ENCODE measurements at places on chromosomes 2 and 18.

DNA sequence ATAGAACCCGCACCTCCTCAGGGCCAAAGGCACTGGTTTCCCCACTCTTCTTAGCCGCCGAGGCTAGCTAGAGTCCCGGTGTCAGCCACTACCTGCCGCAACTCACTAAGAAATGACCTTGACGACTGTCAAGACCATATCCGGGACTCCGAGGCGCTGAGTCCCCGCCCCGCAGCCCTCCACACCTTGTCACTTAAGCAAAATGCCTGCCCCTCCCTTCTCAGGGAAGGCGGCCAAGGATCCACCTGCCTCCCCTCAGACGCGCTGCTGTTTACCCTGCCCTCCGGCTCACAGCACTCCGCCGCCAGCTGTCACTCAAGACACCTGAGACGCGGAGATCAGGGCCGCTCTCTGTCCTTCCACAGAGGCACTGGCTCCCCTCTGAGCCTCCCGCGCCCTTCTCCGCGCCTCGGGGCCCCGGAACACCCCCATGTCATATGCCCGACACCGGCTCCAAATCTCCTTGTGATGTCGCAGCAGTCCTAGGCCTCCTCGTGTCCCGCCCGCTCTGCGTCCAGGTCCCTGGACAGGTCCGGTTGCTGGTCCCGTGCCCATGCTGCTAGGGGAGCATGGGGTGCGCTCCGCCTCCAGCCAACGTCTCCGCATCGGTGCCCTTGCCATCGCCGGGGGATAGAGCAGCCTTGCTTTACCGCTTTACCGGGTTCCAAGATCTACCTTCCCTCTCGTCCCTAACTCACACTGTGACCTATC is 32.5 kb upstream of the REG3G start:
- DNase-seq, result no peak

DNA sequence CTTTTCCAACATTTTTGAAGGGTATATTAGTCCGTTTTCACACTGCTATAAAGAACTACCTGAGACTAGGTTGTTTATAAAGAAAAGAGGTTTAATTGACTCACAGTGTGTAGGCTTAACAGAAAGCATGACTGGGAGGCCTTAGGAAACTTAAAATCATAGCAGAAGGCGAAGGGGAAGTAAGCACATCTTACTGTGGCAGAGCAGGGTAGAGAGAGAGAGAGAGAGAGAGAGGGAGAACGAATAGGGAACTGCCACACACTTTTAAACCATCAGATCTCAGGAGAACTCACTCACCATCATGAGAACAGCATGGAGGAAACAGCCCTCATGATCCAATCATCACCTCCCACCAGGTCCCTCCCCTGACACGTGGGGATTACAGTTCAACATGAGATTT is 420.3 kb downstream of the SOCS6 start:
- no peak for DNase-seq

GRCh38 chr2:178449700-178450523 is 1.1 kb downstream of the PRKRA start:
- DNase-seq, result no peak

GRCh38 chr18:3190610-3191009 is 29.2 kb downstream of the MYOM1 start:
- no peak for DNase-seq

DNA sequence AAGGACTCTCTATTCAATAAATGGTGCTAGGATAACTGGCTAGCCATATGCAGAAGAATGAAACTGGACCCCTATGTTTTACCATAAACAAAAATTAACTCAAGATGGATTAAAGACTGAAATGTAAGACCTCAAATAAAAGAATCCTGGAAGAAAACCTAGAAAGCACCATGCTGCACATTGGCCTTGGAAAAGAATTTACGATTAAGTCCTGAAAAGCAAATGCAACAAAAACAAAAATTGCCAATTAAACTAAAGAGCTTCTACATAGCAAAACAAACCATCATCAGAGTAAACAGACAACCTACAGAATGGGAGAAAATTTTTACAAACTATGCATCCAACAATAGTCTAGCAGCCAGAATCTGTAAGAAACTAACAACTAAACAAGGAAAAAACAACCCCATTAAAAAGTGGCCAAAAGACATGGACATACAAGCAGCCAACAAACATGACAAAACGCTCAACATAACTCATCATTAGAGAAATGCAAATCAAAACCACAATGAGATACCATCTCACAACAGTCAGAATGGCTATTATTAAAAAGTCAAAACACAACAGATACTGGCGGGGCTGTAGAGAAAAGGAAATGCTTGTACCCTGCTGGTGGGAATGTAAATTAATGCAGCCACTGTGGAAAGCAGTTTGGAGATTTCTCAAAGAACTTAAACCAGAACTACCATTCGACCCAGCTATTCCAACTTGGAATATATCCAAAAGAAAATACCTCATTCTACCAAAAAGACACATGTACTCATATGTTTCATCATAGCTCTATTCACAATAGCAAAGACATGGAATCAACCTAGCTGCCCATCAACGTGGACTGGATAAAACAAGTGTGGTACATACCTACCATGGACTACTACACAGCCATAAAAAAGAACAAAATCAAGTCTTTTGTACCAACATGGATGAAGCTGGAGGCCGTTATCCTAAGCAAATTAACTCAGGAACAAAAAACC is 30.6 kb downstream of the SEPTIN10 start:
- no peak for DNase-seq

DNA sequence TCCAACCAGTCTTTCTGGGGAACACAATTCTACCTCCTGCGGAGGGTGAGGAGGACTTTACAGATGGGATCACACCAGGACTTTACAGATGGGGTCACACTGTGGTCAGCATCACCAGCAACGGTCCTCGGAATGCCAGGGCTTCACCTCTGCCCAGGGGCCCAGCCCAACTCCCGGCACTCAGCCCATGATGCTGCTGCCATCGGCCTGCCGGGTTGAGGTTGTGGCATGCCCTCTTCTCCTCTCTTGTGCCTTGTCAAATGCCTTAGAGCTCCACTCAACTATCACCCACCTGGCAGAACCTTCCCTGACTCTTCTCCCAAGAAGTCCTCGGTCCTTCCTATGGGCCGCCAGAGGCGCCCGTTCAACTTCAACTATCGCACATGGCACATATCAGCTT is 166.7 kb downstream of the CTIF start:
- DNase-seq, result no peak

DNA sequence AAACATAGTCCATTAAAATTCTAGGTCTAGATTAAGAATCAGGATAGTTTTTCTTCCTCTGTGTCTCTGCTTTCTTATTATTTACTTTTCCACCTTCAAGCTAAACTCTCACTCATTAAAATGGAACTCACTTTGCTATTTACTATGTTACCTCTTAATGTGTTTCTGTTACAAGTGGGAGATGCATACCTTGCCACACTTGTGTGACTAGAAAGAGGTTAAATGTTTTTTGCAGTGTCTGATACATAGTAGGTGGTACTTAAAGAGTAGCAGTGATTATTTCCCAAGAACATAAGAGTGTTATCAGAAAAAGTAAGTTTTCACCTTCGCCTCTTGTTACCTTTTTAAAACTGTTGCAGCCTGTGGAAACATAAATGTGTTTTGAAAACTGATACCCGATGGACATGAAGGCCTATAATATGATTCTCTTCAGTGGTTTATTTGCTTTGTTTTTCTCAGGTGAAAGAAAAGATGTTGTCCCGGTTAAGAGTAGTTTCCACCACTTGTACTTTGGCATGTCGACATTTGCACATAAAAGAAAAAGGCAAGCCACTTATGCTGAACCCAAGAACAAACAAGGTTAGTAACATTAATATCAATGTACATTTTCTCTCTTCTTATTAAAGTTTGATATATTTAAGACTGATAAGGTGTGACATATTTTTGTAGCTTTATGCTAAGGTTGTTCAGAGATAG is 16.6 kb downstream of the ME2 start:
- DNase-seq, result no peak

- DNase-seq, result no peak
Measured at GRCh38 chr2:139000131-139000785, 220.1 kb upstream of the NXPH2 start.

GRCh38 chr2:197216361-197216979 is 94.1 kb downstream of the ANKRD44 start:
- peak; percentile 32 for DNase-seq

GRCh38 chr18:22303927-22304326 is 113.8 kb downstream of the CTAGE1 start:
- no peak for DNase-seq

DNA sequence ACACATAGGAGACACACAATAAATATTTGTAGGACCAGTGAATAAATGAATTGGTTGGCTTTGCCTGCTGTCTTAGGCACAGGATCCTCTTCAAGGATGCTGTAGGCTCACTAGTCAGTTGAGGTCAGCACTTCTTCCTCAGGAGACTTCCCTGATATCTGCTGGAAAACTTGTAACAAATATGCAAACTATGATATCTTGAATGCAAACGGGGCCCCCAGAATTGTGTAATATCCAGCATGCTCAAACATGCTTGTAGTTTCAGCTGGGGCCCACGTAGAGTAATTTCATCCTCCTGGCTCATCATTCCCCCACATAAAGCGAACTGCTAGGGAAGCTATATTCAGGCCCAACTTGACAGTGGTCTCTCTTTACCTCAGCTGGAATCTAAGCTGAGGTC is 43.6 kb downstream of the POLE4 start:
- DNase-seq, result no peak

- peak; percentile 5 for DNase-seq
Measured at GRCh38 chr18:33605250-33605649, 27.2 kb downstream of the ASXL3 start.

GRCh38 chr2:23549051-23549450 is 164.1 kb downstream of the KLHL29 start:
- no peak for DNase-seq

DNA sequence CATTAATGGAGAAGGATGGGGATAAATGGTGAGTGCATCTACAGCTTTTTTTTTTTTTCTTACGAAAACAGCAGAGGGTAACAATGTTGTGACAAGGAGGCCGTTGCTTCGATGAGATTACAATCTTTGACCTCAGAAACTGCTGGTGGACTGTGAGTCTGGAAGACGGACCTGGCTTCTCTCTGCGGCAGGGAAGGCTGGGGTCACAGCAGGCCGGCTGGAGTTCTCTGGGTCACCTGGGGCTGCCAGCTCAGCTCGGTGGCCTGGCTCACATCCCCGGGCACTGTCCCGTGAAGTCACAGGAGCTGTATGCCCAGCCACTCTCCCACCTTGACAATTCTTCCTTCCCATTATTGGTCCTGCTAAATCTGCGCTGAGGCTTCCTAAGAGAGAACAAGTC is 160.8 kb downstream of the ACKR3 start:
- DNase-seq, result no peak

- DNase-seq, result no peak
Measured at GRCh38 chr2:217794133-217794986, 208.4 kb downstream of the TNS1 start.

DNA sequence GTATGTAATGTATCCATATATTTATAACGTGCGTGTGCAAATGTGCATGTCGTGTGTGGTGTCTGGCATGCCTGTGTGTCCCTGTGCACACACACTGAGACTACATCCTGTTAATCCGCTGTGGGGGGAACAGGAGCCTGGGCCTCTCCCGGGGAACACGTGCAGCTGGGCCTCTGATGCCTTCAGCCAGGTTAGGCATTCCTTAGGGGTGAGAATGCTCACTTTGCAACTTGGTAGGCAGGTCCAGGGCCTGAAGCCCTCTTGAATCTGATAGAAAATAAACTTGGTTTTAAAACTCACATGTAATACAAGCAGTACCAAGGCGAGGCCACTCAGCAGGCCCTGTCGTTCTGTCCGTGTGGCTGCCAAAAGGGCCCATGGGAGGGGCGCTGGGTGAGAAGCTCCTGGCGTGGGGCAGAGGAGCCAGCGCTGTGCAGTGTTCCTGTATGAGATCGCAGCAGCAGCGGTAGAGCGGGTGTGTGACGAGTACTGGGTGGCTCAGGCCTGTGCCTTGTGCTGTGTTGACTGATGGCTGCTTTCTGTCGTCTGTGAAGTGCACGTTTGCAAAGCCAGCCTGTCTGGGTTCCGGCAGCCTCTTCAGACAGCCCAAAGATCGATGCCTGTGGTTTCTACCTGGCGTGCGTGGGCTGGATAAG is 16.2 kb downstream of the SALL3 start:
- no peak for DNase-seq

DNA sequence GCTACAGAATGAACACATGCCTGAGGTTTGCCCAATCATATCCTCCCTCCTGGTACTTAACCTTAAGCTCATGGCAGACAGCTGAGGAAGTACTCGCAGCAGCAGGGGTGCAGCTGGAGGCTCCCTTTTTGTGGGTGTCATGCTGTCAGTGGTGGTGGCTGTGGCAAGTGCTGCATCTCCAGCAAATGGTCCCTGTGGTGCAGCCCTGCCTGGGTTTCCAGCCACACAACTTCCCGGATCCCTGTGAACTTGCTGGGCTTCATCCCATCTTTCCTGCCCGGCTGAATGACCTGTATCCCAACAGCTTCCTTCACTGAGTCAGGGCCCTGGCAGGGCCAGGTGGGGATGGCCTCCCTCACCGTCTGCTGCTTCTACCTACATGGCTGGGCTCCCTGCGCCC is 5.0 kb downstream of the TMEM185B start:
- DNase-seq, result no peak

DNA sequence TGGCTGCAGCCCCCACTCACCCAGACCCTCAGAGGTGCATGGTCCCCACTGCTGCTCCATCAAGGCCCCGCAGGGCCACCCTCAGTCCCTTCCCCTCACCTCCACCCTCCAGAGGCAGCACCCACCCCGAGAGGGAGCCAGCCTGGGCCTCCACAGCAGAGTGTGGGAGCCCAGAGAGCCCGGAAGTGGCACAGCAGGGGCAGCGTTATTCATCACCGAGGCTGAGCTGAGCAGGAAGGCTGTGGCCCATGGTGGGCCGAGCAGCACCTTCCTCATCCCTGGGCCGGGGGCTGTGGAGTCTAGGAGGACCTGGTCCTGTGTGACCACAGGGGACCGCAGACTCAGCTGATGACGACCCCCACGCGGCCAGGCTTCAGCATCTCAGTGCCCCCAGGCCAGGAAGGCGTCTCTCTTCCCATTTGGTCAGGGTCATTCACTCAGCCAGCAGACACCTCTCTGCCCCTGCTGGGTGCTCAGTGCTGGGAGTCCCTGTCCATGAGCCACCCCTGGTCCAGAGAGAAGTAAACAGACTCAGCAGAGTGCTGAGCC is 258.1 kb downstream of the ATAD2B start:
- no peak for DNase-seq

All from Kasumi-1 (cell line).